NCI-H82 (cell line): ENCODE measurements at places on chromosomes 2 and 18.

- DNase-seq, result no peak
Observed at GRCh38 chr2:152370783-152371182, 35.8 kb downstream of the FMNL2 start.

GRCh38 chr18:77323640-77324299 is 74.1 kb downstream of the GALR1 start:
- no peak for DNase-seq

- DNase-seq, result no peak
Observed at GRCh38 chr2:28652217-28652616, 99.4 kb upstream of the PPP1CB start.

DNA sequence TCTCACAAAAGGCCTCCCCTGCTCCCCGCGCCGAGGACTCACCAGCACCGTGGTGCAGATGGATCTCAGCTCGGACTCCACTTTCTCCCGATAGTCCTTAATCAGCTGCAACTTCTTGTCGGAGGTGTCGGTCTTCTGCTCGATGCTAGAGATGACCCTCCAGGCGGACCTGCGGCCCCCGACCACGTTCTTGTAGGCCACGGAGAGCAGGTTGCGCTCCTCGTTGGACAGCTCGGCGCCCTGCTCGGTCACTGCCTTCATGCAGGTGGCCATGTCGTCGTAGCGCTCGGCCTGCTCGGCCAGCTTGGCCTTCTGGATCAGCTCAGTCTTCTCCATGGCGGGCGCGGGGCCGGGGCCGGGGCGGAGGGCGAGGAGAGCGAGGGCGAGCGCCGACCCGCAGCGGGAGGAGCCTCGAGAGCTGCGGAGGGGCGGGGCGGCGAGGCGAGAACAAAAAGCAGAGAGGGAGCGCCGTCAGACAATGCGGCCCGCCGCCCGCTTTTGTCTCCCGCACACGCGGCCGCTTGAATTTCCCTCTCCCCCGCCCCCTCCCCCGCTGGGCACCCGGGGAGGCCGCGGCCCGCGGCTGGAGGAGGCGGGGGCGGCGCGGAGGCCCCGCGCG is 571 bp downstream of the YWHAQ start:
- peak; percentile 86 for DNase-seq

GRCh38 chr2:101149241-101150192 is 1.7 kb downstream of the TBC1D8 start:
- peak; percentile 62 for DNase-seq

DNA sequence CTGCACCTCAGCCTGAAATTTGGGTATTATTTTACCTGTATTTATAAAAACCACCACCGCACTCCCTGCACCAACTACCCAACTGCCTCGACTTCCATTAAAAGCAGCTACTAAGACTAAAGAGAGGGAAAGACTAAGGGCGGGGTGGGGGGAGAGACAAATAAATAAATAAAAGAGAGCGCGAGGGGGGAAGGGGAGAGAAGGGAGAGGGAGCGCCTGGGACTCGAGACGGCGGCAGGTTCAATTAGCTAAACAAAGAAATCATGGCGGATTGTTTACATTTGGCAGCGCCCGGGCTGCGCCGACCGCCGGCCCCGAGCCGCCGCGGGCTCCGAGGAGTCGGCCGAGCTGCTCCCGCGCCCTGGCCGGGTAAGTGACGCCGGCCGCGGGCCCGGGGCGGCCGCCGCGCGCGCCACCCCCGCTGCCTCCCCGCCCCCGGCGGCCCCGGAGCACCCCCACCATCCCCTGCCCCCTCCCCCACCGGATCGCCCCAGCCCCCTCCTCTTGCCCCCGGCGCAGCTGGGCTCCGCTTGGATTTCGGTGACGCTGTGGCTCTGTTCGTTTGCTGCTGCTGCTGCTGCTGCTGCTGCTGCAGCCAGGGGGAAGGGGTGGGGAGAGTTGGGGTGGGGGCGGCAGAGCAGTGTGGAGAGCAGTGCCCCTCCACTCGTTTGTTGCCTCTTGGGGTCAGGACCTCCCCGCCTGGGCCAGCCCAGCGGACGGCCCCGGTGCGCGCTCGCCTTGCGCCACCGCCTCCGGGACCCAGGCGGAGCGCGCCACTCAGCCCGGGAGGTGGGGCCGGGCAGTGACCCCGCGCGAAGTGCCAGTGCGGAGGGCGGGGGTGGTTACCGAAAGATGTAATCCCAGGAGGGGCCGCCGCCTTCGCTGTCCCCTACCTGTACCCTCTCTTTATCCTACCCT is 187.2 kb upstream of the FANCL start:
- peak; percentile 68 for DNase-seq

DNA sequence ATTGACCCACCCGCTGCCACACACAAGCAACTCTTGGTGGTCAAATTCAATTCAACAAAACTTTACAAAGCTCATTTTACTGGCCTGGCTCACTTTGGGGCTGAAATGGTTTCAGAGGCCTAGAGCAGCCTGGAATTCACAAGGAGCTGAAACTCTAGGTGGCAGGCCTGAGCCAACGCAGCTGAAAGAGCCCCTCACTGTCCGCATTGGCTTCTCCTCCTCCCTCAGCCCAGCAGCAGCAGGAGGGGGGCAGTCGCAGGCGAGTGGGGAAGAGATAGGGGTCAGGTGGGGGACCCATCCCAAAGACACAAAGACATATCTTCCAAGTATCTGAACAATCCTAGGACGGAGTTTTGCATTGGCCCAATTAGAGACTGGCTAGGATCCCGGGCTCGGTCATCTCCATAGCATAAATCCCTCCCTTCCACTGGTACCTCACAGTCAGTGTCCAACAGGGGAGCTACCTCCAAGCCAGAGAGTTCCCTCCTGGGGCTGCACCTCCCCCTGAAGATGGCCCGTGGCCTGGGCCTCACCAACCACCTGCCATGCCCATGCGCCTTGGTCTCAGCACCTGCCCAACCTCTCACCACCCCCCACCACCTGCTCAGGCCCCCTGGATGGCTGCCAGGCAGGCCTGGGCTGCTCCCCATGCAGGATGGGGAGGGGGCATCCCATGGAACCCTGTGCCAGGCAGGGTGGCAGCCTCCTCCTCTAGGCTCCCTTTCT is 113.4 kb downstream of the ZBTB7C start:
- DNase-seq, result peak; percentile 27

DNA sequence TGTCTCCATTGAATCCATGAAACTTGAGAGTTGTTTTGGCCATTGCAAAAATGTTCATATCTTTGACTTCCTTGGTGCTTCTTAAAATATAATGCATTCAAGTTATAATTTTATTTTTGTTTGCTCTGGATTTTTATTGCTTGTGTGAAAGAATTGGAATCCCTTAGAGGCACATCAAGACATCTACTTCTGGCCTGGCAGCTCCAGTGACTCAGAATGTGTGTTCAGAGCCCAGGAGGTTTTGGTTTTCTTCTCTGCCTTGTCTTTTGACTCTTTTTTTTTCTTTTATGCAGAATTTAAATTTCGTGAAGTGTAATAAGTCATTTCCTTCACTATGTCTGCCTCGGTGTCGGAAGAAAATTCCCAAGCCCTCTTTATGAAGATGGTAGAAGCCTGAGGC is 180.2 kb downstream of the LTBP1 start:
- DNase-seq, result no peak

DNA sequence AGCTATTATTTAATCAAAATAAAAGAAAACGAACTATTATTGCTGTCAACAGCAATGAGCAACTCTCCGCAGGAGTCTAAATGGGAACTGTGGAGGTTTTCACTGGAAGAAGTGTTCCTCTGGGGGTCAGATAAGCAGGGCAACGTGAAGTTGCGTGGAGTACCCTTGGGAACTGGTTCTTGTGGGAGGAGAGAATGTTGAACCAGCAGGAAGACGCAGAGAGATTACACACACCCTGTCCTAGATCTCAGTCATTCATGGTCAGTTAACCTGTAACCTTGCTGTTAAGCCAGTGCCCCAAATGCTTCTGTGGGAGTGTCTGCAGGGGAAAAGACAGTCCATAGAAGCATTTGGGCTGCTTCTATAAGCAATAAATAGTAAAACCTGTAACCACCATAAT is 20.4 kb upstream of the CABLES1 start:
- DNase-seq, result no peak

GRCh38 chr2:176628438-176628837 is 359.2 kb downstream of the MTX2 start:
- no peak for DNase-seq

- no peak for DNase-seq
Observed at GRCh38 chr2:69055688-69056470, 42.9 kb downstream of the ANTXR1 start.

DNA sequence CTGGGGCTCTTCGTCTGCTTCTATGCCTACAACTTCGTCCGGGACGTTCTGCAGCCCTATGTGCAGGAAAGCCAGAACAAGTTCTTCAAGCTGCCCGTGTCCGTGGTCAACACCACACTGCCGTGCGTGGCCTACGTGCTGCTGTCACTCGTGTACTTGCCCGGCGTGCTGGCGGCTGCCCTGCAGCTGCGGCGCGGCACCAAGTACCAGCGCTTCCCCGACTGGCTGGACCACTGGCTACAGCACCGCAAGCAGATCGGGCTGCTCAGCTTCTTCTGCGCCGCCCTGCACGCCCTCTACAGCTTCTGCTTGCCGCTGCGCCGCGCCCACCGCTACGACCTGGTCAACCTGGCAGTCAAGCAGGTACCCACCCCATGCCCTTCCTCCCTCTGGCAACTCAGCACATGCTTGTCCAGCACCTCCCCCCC is 24.2 kb downstream of the STEAP3 start:
- DNase-seq, result no peak

DNA sequence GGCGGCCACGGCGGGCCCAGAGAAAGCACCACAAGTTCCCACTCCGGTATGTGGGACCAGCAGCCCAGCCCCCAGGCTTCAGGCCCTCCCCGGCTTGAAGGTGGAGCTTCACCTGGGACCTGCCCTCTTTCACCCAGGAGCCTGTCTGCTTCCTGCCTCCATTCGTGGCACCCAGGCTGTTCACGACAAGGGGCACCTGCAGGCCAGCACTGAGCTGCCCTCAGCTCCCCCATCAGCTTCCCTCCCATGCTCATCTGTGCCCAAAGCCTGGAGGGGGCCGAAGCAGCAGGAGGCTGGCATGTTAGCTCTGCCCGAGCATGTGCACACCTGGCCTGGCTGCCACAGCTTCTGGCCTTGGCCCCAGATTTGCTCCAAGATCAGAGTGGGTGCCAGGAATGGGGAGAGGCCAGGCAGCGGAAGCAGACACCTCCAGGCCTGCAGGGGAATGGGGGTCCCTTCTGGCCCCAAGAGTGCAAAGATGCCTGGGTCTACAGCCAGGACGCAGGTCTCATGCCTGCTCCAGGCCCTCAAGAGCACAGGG is 312.4 kb upstream of the SYT4 start:
- no peak for DNase-seq

- DNase-seq, result peak; percentile 98
Observed at GRCh38 chr2:212135739-212136138, 402.9 kb downstream of the ERBB4 start.
